ENCODE measurements at places on chromosomes 3 and 15. TPM values are rescaled to one million over a fixed set of nuclear protein-coding genes. Genes with fewer than 3 reads are reported as not detected.
A peak's percentile ranks its signal among the peaks of the same experiment; 100 is the strongest.

- no peak overlapping the region for H3K4me3 ChIP-seq
- no peaks in the 10 kb centered on the region for H3K27me3 ChIP-seq
- peak overlapping the region; percentile 11 for H3K27ac ChIP-seq
These were observed 27.2 kb upstream of the EDEM1 start for GRCh38 chr3:5160321-5160720.

DNA sequence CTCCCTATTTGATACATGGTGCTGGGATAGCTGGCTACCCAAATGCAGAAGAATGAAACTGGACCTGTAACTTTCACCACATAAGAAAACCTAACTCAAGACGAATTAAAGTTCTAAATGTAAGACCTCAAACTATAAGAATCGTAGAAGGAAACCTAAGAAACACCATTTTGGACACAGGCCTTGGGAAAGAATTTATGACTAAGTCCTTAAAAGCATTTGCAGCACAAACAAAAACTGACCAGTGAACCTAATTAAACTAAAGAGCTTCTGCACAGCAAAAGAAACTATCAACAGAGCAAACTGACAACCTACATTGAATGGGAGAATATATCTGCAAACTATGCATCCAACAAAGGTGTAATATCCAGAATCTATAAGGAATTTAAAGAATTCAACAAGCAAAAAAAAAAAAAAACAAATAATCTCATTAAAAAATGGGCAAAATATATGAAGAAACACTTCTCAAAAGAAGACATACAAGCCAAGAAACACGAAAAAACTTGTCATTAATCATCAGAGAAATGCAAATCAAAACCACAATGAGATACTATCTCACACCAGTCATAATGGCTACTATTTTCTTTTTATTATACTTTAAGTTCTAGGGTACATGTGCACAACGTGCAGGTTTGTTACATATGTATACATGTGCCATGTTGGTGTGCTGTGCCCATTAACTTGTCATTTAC is 37.0 kb downstream of the HDGFL3 start:
- H3K27ac ChIP-seq: no peak overlapping the region
- H3K36me3 ChIP-seq: no peaks in the 10 kb centered on the region
- H3K27me3 ChIP-seq: no peaks in the 10 kb centered on the region
- DNase-seq: no peak
- H3K4me3 ChIP-seq: no peak overlapping the region

The NAALADL2 gene
- 0.29 TPM for total RNA-seq

The LRRC3B gene
- total RNA-seq: not detected

The MUC4 gene
- not detected for total RNA-seq
